Thymus (tissue), 14 donors: ENCODE measurements at places on chromosomes 11 and 22.

DNA sequence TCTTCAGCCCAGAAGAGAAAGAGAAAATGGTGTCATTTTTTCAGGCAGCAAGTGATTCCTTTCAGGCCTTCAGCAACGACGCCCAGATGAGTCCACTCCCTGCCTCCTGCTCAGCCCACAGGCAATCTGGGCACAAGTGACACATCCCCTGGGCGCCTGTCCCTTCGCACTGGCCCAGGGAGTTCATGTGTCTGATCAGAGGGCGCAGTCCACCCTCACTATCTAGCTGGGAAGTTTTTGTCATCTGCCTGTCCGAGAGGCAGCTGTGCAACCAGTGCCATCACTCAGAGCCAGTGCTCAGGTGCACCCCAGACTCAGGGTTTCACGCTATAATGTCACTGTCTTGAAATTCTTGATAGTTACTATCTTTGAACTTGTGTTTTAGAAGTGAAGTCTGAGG lies 1.4 kb upstream of the KCNQ1OT1 start:
- no peak for DNase-seq

- DNase-seq = no peak
Measured at GRCh38 chr11:113468726-113469345, 6.4 kb downstream of the DRD2 start.

DNA sequence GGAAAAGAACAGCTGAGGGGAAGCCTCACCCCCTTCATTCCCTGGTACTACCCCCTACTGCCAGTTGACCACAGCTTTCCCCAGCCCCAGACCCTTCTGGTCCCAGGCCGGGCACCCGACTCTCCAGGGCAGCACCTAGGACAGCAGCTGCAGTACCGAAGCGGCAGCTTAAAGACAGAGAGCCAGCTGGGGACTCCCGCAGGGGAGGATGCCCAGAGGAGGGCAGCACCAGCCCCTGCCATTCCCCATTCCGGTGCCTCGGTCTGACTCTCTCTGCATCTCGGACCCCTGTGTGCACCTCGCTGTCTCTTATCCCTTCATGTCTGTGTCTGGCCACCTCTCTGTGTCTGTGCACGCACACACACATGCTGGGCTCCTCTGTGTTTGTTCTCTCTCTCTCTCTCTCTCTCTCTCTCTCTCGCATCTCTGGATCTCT lies 9.4 kb downstream of the IGSF9B start:
- peak; percentile 70 for DNase-seq

- DNase-seq = no peak
Measured at GRCh38 chr22:20590477-20591294, 83.3 kb downstream of the MED15 start.

- no peak for DNase-seq
Measured at GRCh38 chr11:64628596-64628995, 37.6 kb downstream of the SLC22A12 start.

DNA sequence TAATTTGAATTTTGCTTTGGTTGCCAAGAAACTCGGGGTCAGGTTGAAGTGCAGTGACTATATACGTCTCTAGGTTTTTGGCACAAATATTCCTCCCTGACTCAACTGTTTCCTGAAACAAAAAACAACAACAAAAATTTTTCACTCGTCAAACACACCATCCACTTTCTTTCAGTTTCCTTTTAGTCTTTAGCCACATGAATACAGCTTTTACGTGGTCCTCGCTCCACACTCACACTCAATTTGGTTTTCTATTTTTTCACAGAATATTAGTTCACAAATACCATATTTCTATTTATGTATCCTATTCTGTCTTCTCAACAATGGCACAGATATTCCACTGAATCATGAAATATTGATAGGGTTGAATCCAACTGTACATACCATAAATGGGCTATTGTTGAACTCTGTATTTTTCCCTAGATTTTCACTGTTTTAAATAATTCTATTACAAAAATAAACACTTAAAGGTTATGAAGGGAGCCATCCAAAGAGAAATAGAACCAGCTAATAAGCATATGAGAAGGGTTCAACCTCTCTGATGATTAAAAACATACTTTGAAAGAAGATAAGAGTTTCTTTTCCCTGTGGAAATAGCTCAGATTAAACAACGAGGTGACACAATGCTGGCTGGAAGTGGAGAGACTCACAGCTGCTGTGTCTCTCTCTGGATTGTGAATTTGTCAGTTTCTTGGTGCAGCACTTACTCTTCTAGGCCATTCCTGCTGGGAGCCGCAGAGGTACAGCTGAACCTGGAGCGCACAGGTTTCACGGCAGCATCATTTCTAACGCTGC lies 5.1 kb upstream of the FBLN1 start:
- DNase-seq = no peak

DNA sequence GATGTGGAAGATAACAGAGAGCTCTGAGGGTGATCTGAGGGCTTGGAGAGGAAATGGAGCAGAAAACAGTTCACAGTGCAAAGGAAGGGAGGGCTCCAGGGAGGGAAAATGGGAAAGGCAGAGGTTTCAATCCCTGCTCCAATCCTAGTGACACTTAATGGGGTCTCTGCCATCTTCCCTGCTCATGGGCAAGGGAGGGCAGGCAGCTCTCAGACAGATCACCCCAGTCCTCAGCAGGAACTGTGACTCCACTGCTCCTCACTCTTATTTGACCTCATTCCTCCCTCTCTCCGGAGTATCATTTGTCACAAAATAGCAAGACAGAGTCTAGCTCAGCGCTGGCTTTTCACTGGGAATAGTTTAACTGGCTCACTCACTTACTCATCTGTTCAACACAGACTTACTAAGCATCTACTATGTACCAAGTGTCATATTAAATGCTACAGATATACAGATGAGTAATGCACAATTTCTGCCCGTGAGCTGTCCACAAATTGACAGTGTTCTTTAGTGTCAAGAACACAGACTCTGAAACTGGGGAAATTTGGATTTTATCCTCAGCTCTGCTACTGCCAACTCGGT lies 817.4 kb downstream of the OPCML start:
- no peak for DNase-seq

DNA sequence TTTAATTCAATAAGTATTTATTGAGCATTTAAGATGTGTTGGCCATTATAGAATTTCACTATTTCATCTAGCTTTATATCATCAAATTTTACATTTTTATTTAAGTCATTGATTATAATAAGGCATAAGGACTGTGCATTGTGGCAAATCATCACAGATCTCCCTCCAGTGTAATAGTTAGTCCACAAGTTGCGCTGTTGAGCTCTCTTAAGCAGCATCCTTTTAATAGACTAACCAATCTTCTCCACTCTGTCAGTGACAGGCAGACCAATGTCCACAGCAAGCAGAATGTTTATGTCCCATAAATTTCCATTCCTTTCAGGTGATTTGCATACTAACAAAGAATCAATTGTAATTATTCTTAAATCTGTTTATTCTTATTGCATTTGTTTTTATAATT lies 595.3 kb upstream of the CCDC90B start:
- DNase-seq = no peak

- no peak for DNase-seq
Measured at GRCh38 chr11:94310191-94310875, 6.0 kb downstream of the IZUMO1R start.

DNA sequence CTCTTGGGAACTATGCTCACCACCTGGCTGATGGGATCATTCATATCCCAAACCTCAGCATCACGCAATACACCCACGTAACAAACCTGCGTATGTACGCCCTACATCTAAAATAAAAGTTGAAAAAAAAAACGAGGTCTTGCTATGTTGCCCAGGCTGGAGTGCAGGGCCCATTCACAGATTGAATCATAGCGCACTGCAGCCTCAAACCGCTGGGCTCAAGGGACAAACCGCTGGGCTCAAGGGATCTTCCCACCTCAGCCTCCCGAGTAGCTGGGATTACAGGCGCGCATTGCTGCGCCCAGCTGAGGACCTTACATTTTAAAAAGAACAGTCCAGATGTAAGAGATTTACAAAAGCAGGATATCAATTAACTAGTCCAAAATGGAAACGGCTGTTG lies 41.9 kb upstream of the EMID1 start:
- no peak for DNase-seq

GRCh38 chr11:64758330-64759079 lies 1.3 kb downstream of the PYGM start:
- no peak for DNase-seq

DNA sequence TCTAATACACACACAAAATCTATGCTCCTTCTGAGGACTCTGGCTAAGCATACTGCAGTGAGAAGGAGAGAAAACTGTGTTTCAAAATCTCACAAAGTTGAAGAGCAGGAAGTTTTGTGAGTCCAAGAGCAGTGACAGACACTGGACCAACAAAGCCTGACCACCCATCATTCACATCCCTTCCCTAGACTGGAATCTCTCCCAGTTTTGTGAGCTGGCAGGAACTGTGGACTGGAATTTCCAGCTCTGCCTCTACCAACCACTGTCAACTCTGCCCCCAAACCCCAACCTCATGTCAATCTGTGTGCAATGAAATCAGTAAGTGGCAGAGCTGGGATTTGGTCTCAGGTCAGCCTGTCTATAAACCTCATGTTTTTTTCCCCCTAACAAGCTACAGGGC lies 112.6 kb downstream of the ARL14EP start:
- no peak for DNase-seq

- no peak for DNase-seq
Measured at GRCh38 chr11:92545906-92546471, 321.4 kb downstream of the FAT3 start.

- no peak for DNase-seq
Measured at GRCh38 chr22:50145721-50146438, 24.7 kb upstream of the PANX2 start.

DNA sequence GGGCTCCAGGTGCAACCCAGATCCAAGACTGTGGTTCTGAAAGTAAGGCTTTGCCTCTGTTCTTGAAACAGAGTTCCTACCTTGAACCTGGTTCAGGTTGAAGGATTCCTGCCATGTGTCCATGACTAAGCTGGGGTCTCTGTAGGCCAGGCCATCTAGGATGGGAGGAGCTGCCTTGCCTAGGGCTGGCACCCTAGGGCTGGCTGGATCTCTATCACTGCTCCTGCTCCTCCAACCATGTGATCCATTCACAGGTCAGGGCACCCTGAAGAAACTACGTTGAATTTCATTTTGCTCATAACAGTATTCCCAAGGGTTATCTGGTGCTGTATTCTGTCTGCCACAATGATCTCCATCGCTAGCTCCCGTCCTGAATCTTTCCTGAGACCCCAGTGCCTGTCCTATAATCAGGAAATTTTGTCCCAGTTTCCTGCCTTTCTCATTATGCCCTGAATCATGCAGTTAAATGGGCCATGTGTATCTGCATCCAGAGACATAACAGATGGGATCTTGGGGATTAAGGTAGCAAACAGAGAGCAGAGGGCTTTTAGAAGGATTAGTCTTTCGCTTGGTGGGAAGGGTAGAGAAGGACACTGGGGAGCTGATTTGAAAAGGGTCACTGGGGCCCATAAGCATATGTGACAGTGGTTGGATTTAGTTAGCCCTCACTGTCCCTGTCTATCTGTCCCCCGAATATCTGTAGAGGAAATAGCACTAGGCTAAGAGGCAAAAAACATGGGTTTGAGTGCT lies 98.2 kb upstream of the MTMR2 start:
- no peak for DNase-seq

DNA sequence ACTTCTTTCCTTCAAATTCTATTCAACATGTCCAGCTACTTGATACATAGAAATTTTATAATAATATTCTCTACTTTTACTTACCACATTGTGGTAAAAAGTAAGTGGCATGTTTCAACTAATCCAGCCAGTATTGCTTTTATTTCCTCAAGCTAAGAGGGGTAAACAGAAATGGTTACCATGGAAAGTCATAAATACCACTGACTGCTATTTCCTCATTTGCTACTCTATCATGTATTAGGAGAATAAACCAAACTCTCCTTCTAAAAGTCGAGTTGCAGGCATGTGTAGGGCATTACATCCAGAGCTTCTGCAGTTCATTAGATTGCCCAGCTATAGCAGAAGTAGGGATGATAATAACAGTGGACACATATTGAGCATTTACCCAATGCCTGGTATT lies 208.4 kb downstream of the MAML2 start:
- peak; percentile 19 for DNase-seq

GRCh38 chr22:27019827-27020226 lies 362.4 kb downstream of the MIAT start:
- no peak for DNase-seq

GRCh38 chr22:37803195-37803638 lies 4.5 kb upstream of the GCAT start:
- DNase-seq = no peak
